DMS 273 treated with DMSO at 0.1 percent for 48 hours (cell line): ENCODE measurements at places on chromosomes 4 and X.

GRCh38 chrX:124557976-124558375, 211.6 kb downstream of the SH2D1A start:
- no peak for DNase-seq

- no peak for DNase-seq
These were observed 299.5 kb downstream of the MAPK10 start for GRCh38 chr4:86060341-86060740.

GRCh38 chr4:7861440-7861881, 78.2 kb downstream of the AFAP1 start:
- DNase-seq: no peak

DNA sequence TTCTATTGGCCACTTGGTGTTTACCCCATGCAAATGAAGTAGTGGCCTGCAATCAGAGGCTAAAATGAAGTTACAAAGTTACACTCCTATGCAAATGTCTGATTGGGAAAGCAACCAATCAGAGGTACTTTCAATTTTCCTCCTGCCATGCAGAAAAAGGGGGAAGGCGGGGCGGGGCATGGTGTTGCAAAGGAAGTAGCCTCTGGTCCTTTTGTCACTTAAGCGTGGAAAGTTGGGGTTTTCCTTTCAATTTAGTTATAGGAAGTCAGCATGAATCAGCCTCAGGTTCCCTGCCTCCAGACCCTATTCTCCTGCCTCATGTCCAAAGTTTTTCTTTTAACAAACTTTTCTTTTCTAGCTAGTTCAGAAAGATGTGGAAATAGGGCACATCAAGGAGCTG, 69.3 kb downstream of the GPC4 start:
- no peak for DNase-seq

GRCh38 chrX:36626898-36627297, 381.3 kb upstream of the FAM47C start:
- DNase-seq: no peak

DNA sequence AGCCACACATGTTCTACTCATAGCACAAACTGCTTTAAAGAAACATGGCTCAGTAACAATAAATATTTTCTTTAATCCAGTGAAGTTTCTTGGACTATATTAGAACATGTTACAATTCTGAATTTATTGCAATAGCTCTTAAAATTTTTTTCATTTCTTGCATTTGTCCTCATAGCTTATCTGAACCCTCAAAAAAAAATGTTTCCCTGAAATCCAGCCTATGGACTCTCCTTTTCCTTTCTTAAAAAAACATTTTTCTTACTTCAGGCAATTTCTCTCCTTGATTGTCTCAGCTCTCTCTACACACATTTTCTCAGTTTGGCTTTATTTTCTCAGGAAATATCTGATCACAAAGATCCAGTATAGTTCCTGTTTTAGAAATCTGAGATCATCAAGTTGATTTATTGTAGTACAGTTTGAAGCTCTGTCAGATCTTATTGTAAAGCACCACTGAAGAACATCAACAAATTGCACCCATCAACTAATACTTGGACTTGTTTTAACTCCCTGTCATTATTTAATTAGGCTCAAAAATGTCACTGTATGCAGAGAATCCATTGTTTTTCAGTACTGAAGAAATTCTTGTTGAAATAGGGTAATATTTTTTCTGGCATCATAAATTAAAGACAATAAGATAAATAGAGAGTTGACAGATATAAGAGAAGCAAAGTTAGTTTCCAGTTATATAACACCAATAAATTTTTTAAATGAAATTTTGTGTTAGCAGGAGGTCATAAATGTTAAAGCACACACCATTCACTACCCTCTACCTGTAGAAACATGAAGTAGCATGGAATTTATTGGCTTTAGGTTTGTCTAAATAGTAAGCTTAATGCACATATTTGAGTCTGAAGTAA, 317.7 kb downstream of the ARHGAP24 start:
- no peak for DNase-seq
